ENCODE measurements at places on chromosomes 1 and 21.

- no peak for DNase-seq
Measured at GRCh38 chr1:76281306-76281705, 206.8 kb downstream of the ST6GALNAC3 start.

GRCh38 chr1:92886886-92887419 is 55.1 kb downstream of the RPL5 start:
- no peak for DNase-seq

- DNase-seq = no peak
Measured at GRCh38 chr1:113439277-113439670, 49.0 kb downstream of the MAGI3 start.

DNA sequence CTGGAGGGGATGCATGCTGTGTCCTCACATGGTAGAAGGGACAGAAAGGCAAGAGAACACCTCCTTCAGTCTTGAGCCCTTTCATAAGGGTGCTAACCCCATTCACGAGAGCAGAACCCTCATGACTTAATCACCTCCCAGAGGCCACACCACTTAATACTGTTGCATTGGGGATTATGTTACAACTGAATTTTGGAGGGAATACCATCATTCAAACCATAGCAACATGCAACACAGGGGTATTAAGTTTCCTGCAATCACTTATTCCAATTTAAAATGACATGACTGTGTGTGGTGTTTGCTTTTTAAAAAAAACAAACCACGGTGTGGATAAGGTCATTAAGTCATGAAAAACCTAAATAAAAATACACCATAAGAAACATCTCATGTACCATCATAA is 3.1 kb upstream of the LIN9 start:
- no peak for DNase-seq

- no peak for DNase-seq
Measured at GRCh38 chr21:44576025-44576420, 2.5 kb downstream of the KRTAP10-4 start.

GRCh38 chr1:106571109-106571508 is 485.4 kb upstream of the PRMT6 start:
- DNase-seq = no peak

DNA sequence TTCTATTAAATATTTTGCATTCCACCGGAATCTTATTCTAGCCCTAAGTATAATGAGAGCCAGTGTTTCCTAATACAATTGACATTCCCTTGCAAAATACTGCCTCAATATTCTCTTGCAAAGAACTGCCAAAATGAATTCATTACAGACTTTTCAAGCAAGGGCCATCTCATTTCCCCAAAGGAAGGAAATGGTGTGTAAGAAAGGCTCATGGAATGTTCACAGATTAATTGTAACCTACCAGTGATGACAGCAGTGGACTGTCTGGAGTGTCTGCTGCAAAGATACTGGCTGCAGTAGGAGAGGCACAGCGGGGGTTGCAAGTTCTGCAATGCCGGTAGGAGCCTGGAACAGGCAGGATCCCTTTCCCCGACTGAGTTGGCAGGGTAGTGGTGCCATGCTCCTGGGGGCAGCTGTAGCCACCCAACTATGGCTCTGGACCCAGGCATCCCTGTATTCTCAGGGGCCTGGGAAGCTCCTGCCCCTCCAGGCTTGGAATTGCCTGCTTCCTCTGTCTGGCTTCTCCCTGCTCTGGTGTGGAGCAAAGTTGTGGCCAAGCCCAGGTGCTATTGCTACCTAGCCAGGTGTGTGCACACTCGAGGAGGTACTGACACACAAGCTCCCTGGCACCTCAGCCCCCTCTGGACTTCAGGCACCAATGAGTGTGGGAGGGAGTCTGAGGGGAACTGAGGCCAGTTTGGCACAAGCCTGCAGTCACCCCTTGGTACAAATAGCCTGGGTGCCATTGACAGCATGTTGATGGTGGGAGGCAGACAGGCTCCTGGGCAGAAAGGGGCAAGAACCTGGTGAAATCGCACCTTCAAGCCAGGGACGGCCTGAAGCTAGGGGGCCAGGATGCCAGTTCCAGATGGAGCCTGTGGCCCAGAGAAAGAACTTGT is 1371.0 kb downstream of the KCNT2 start:
- no peak for DNase-seq
